Activated CD4-positive, alpha-beta T cell treated with anti-CD3 and anti-CD28 coated beads, Interleukin-2, amount 10 ng/mL, durations not matched to agents 24 days and 14 days (primary cell): ENCODE measurements at places on chromosomes 5 and 9.

- DNase-seq, result no peak
Measured at GRCh38 chr5:173602423-173602822, 14.0 kb downstream of the BOD1 start.

- peak; percentile 76 for DNase-seq
Measured at GRCh38 chr5:139745800-139746690, 49.6 kb upstream of the PSD2 start.

GRCh38 chr9:103839197-103839596 lies 254.9 kb upstream of the SMC2 start:
- no peak for DNase-seq

DNA sequence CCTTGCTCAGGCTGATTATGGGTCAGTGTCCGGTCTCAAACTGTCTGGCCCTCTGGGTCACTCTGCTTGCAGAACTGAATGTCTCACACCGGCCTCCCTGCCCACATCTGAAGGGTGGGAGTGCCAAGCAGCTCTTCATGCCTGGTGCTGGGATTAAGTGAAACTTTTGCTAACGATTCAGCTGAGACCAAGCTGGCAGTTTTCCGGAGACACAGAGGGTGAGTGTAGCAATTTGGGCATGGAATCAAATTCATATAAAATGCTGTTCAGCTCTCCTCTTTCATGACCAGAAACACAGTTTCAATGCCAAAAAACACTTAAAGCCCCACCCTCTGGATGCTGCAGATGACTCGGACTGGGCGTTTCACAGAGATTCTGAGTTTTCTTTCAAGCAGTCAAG lies 207.5 kb downstream of the NXNL2 start:
- no peak for DNase-seq

GRCh38 chr5:29061381-29061780 lies 2023.0 kb upstream of the CDH9 start:
- DNase-seq, result no peak

DNA sequence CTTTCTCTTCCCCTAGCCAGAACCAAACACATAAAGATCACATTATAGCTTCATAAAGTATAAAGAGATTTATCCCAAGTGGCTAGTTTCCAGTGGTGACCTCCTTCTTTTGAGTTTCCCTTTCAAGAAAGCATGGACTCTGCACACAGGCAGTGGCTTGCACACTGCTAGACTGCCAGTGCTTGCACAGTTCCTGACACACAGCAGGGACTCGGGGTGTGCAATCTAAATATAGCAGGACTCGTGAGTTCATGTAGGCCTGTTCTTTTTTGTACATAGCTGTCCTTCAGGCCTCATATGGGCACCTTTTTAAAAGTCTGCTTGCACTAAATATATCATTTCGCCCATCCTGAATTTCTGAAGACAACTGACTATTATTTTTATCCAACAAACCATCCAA lies 308.6 kb downstream of the FBXL7 start:
- DNase-seq, result no peak

DNA sequence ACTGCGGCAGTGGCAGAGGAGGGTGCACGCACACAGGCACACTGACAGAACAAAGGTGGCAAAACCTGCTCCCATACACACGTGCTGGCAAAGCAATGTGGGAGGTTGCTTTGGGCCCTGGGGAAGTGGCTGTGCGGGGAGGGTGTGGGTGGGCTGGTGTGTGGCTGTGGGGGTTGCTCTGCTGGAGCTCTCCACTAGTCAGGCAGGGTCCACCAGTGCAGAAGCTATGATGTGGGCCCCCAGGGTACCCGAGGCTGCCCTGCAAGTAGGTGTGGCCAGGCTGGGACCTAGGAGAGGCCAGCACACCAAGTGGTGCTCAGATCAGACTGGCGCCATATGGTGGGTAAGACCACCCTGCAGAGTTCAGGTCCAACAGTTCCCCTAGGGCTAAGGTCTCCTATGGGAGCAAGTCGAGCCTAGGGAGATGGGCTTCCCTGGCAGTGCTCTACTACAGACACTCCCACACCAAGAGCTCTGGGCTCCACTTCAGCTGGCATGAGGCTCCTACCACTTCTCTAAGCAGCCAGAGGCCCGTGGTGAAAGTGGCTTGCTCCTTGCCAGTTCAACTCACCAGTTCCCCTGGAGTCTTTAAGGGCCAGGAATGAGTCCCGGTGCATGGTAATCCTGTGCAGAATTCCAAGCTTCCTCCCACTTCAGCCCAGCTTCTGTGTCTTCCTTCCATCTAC lies 46.2 kb upstream of the IFNE start:
- no peak for DNase-seq

- no peak for DNase-seq
Measured at GRCh38 chr9:134983074-134983473, 65.4 kb upstream of the FCN1 start.

DNA sequence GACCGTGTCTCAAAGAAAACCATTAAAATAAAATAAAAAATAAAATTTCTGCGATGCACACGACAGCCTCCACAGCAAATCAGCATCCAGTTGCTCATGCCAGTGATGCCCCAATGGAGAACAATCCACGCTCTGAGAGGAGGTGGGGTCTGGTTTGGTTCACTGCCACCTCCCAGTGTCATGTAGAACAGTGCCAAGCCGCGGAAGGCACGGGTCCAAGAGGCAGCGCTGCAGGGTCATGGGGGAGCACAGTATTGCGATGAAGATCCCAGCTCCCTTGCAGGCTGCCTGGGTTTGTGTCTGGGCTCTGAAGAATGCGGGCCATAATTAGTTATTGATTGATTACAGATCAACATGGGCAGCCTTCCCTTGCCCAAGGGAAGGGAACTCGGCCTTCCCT lies 6.1 kb upstream of the CACFD1 start:
- no peak for DNase-seq

DNA sequence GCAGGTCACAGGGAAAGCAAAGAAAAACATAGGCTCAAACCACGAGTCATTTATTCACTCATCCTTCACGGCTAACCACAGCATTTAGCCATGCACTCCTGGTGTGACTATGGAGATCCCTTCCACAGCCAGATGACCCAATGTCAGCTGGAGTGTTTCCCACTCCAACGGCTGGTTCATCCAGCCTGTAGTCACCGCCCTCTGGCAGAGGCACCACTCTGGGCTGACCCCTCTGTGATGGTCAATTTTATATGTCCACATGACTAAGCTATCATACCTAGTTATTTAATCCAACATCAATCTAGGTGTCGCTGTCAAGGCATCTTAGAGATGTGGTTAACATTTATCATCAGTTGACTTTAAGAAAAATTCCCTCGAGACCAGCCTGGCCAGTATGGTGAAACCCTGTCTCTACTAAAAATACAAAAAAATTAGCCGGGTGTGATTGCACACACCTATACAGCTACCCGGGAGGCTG lies 9.5 kb upstream of the PHF19 start:
- DNase-seq, result no peak

DNA sequence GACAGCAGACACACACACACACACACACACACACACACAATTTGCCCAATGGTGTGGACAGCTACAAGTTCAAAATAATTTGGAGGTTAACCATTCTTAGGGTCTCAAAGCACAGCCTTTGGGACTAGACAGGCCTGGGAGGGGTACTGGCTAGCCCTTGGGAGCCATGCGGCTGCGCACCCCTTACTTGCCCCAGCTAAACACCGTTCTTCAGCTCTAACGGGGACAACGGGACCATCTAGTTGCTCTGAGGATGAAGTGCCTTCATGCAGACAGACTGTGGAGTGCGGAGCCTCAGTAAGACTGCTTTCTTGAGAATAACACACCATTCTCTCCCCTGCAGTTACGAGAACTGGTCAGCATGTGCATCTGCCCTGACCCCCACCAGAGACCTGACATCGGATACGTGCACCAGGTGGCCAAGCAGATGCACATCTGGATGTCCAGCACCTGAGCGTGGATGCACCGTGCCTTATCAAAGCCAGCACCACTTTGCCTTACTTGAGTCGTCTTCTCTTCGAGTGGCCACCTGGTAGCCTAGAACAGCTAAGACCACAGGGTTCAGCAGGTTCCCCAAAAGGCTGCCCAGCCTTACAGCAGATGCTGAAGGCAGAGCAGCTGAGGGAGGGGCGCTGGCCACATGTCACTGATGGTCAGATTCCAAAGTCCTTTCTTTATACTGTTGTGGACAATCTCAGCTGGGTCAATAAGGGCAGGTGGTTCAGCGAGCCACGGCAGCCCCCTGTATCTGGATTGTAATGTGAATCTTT lies 64.6 kb downstream of the PSMB7 start:
- DNase-seq, result no peak

DNA sequence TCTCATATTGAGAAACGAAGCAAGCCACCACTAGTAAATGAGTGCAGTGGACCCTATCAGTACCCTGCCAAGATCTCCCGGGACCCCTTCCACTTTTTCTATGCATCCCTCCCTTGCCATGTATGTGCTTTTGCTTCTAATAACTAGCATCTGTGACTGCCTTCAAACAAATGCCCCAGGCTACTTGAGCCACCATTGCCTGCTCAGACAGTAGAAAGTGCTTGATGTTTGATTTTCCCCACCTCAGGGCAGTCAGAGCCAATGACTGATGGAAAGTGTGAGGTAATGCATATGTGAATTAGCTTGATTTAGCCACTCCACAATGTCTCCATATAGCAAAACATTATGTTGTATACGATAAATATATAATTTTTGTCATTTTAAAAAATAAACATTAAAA lies 797.3 kb upstream of the ACO1 start:
- DNase-seq, result no peak

DNA sequence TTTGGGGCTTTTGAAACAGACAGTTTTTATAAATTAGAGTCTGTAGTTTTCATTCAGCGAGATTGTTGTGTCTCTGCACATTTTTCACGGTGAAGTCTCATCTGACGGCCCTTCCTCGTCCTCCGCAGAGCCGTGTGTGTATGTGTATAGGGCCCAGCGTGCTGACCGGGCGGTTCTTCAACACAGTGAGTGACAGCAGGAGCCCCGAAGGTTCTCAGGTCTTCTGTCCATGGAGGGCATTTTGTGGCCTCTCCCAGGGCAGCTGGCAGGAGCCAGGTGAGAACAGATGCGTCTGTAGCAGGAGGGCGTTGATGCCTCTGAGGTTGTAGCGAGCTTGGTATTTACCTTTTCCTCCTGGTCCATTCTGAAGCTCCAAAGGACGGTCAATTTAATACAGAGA lies 116.0 kb upstream of the LPCAT1 start:
- DNase-seq, result no peak

GRCh38 chr9:72262063-72262462 lies 102.9 kb downstream of the ZFAND5 start:
- no peak for DNase-seq

DNA sequence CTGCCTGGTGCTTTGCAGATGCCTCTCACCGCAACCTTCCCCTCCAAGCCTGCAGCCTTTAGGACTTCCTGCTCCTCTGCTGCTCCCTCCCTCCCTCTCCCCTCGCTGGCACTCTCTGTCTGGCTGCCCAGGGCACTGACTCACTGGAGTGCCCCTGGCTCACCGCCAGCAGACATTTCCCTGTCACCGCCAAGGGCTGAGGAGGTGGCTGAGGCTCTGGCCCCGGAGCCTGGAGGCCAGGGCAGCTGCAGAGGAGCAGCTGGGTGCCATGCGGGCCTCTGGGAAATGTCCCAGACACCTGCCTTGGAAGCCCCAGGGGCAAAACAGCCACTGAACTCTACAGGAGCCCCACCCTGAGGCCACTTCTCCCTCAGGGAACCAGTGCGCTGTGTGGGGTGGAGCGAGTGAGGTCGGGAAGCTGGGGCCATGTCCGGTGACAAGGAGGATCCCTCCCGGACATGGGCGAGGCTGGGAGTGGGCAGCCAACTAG lies 53.4 kb downstream of the TENT4A start:
- DNase-seq, result peak; percentile 68

- no peak for DNase-seq
Measured at GRCh38 chr5:57676222-57677098, 193.8 kb upstream of the ACTBL2 start.

- no peak for DNase-seq
Measured at GRCh38 chr5:96329886-96330529, 103.0 kb downstream of the PCSK1 start.

- no peak for DNase-seq
Measured at GRCh38 chr5:133952729-133953567, 15.5 kb downstream of the C5orf15 start.

DNA sequence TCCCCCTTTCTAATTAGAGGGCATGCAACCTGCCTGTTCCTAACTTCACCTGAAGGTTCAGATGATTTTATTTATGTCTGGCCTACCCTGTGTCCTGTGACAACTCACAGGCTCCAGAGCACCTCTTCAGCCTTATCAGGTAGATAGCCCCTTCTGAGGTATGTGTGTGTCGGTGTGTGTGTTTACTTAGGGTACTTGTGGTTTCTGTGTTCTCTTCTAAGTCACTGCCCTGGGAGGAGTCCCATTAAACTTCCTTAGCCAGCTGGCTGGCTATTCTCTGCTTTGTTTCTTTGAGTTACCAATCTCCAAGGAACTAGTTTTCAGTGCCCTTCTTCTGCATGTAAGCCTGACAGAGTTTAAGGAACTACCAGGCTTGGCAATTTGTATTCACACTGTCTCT lies 74.9 kb downstream of the UNC13B start:
- no peak for DNase-seq

GRCh38 chr5:170135796-170136490 lies 30.2 kb downstream of the FOXI1 start:
- DNase-seq, result no peak

DNA sequence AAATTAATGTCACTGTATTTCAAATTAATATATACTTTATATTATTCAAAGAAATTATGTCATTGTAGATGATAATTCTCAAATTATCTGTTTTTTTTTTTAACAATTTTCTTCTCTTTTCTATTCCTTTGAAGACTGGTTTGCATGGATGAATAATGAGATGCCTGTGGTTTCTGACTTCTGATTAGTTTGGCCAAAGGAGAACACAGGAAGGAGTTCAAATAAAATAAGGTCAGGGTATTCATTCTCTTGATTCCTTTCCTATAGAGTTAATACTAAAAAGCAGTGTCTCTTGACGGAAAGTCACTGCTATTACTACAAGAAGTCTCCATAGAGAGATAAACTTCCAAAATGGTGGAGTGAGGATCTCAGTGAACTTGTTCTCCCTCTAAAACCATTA lies 279.6 kb upstream of the FTMT start:
- DNase-seq, result no peak

DNA sequence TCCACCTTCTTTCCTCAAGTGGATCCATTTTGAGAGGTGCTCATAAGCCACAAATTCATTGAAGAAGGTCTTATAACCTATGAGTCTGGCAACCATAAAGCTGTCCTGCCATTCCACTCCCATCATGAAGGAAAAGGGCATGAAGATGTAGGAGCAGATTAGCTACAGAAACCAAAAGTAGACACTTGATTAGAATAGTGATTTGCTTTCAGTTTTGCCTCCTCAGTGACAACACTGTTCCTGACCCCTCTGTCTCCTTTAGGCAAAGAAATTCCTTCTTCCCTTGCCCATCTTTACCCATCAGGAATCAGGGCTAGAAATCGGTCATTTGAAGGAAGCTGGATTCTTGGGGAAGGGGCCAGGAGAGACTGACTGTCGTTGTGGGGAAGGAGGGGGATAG lies 55.2 kb downstream of the SLC28A3 start:
- DNase-seq, result peak; percentile 67

GRCh38 chr9:125992557-125992956 lies 245.4 kb downstream of the PBX3 start:
- DNase-seq, result no peak

DNA sequence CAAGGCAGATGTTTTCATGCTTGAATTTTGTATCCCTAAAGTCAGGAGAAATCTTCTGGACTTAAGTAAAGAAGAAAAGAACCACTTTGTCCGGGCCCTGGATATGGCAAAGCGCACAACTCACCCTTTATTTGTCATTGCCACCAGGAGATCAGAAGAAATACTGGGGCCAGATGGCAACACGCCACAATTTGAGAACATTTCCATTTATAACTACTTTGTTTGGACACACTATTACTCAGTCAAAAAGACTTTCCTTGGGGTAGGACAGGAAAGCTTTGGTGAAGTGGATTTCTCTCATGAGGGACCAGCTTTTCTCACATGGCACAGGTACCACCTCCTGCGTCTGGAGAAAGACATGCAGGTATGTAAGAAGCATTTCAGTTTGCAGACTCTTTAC lies 2.3 kb downstream of the TYRP1 start:
- no peak for DNase-seq
